ENCODE measurements at places on chromosomes 2 and 18. TPM values are rescaled to one million over a fixed set of nuclear protein-coding genes. Genes with fewer than 3 reads are reported as not detected.

DNA sequence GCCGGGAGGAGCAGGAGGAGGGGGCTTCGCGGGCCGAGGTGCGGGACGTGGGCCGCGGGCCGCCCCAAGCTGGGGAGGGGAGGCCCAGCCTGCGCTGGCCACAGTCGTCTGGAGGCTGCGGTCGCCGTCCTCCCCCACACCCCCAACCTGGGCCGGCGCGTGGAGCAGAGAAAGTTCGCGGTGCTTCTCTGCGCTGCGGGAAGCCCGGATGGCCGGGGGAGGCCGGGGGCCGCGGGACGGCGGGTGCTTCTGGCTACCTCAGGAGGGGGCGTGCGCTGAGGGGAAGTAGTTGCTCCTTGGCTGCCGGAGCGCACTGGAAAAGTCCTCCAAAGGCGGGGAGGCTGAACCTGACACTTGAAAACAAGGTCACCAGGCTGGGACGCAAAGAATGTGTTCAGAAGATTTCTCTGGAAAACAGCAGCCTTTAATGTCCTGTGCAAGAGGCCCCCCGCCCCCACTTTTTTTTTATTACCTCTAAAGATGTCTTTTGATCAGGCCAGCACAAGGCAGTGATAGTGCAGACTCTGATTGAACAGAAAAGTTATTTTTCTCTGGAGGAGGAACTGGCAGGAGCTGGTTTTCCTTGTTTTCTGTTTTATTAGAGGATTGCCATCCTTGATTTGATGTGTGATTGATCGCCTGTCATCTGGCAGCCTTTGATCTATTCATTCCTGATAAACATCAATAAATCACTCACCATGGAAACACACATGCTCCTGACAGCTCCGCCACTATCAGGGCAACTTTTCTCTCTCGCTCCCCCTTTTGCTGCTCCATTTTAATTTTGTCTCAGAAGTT, 1.6 kb downstream of the TSHZ1 start:
- DNase-seq: no peak

DNA sequence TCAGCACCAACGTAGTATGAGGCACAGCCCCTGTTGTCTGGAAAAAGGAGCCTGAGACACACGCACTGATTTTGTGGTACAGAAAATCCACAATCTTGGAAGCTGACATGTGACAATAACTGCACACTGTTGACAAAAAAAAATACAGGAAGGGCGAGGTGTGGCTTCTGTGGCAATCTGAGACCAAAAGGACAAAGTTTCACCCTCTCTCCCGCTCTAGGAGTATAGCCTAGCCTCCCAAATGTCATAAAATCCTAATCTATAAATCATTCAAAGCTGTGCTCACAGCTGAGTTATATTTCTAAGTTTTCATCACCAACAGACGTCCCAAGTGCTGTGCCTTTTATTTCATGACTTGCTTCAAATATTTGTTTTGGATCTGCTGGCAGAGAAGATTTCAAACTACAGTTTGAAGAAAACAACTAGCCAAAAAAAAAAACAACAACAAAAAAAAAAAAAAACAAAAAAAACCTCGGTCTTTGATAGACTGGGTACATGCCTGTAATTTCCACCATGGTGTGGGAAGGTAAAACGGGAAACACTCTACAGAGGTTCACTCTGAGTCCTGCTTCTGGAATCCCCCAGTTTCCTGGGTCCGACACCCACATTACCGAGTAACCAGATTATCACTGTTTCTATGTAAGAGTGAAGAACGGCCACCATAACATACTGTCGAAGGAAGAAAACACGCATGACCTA, 61.0 kb downstream of the C2orf76 start:
- DNase-seq: no peak

DNA sequence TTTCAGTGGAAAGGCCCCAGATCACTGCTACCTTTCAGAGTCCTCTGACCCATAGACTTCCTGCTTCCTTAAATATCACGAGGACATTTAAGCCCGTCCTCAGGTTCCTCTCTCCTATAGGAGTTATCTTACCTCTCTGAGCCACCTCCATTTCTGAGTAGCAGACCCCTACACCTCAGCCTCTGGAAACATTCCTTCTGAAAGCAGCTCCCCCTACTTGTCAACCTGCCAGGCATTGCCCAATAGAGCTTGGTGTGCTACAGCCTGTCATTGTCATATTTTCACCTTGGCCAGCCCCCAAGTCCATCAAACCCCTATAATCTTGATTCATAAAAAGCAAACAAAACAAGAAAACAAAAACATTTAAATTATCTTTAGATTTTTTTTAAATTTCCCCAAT, 717.9 kb upstream of the SLC8A1 start:
- no peak for DNase-seq

Gene MALL
- total RNA-seq: 17.9 TPM

Gene UGT1A7
- not detected for total RNA-seq

Gene ARHGEF4
- total RNA-seq: 3.5 TPM

- no peak for DNase-seq
These were observed 77.6 kb upstream of the ID2 start for GRCh38 chr2:8604262-8604661.

DNA sequence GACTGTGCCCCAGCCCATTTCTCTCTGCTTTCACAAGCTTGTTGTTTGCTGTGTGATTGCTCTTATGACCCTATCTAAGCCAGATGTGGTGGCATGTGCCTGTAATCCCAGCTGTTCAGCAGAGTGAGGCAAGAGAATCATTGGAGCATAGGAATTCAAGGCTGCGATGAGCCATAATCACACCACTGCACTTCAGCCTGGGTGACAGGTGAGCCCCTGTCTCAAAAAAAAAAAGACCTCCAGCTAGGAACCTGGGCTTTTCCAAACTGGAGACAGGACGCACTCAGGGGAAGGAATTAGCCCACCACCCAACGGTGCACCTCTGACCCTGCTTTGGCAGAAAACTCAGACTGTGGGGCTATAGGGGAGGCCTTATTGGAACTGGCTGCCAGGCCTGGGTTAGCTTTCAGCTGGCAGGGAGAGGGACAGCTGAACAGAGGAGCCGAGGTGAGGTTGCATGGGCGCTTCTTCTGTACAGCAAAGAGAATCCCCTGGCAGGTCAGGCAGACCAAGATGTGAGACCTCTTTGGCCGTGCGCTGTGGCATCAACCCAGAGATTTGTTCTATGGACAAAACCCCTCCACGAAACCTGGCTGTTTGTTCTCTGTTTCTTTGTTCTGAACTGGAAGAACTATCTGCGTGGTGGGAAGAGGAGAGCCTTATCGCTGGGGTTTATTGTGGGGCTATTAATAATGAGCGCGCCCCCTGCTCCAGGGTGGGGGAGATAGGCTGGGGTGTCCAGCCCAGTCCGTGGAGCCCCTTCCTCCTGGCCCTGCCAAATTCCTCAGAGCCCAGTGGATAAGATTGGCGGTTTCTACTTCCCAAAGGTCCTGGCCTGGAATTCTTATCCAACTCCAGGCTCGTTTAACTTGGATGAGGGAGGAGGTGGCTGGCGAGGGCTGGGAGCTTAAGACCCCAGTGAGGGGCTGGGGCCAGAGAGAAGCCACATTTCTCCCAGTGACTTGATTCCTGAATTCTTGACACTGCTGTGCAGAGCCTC, 38.8 kb upstream of the SMAD7 start:
- DNase-seq: no peak

DNA sequence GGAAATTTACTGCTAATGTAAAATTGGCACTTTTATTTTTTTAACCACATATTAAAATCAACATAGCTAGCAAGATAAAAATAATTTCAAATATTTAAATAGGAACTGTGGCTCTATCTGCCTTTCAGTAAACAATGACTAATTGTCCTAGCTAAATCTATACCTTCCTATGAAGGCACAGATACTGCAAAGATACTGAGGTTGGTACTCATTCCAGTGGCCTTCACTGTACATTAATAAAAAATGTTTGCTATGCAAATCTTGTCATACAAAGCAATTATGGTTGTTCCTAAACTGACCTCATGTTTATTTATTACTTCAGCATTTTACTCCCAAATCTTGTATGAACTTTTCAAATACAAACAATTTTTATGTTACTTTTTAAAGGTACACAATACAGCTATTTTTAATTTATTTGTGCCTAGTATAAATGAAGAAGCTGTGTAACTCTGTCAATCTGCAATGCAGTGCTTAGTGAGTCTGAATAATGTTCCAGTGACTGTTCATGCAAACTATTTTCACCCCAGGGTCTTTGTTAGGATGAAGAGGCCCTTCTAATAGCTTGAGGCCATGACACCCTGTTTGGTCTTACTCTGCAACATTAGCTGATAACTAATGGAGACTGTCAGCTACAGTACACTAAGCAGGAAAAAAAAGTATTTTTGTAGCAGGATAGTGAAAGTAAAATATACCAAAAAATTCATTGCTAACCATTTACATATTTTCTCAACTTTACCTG, 9.3 kb upstream of the ERBB4 start:
- no peak for DNase-seq

DNA sequence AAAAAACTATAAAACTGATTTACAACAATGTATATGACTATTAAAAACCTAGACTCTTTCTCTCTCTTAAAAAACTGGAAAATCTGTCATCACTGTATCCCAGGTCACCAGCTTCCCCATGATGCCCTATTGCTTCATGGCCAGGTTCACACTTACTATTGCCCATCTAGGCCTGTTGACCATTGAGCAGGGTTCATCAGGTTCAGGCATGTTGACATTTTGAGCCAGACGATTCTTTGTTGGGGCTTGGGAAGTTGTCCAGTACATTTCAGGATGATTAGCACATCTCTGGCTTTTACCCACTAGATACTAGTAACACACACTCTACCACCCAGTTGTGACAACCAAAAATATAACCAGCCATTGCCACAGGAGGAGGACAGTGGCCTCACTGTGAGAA, 26.9 kb upstream of the RAB27B start:
- no peak for DNase-seq

DNA sequence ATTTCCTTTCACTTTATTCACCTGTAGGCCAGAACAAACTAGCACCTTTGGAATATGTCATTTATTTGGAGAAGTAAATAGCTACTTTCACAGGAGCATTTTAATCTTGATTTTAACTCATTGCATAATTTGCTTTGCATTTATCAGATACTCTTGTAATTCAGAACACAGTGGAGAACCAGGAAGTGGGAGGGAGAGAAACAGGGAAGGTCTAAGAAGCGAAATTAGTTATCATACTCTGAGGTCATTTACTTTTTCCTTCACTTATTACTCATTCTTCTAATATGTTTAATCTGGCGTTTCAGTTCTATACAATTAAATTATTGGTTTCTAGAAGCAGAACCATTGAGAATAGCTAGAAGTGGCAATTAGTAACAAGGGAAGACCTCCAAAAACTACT, 20.7 kb downstream of the RBM44 start:
- DNase-seq: no peak

Gene GREB1
- 3.1 TPM for total RNA-seq

GRCh38 chr2:188903740-188904139, 70.4 kb upstream of the COL3A1 start:
- DNase-seq: no peak

Gene COL3A1
- total RNA-seq: 86.4 TPM

GRCh38 chr18:24514439-24514838, 54.0 kb downstream of the HRH4 start:
- no peak for DNase-seq

DNA sequence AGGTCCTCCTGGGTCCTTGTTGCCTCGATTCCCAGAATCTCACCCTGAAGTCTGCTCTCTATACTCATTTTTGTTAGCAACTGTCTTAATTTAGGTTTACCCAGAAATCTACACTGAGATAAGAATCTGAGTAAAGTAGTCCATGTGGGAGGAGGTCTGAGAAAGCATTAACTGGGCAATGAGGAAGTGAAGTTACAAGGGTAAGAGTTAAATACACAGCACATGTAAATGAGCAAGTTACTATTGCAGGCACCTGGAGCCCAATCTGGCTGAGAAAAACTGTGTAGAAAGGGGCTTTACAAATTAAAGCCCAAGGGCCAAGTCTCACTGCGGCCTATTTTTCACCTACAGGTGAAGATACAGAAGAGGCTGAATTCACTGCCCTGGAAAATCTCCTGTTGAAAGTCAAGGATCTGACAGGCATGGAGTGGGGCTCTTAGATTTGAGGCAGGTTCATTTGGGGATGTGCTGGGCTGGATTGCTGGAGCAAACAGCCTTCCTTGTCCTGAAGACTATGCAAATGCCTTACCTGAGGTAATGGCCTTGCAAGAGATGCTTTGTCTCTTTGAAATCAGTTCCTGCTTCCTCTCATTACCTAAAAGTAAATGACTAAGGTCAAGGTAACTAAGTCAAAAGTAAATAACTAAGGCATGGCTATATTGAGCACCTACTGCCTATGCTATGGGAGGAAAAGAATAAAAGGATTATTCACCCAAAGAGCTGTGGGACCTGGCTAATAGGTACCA, 84.4 kb upstream of the DYNAP start:
- no peak for DNase-seq

Gene PRKRA
- 47.1 TPM for total RNA-seq

Gene MEP1B
- not detected for total RNA-seq

- no peak for DNase-seq
These were observed 72.7 kb upstream of the UBE2E3 start for GRCh38 chr2:180907731-180908130.

Gene TSN
- total RNA-seq: 22.4 TPM

Gene ITGB6
- total RNA-seq: 0.20 TPM

Gene NAT8
- total RNA-seq: not detected

Gene ZSWIM2
- not detected for total RNA-seq

GRCh38 chr2:234580686-234581085, 83.8 kb upstream of the ARL4C start:
- DNase-seq: no peak

Gene MXD1
- 4.4 TPM for total RNA-seq

DNA sequence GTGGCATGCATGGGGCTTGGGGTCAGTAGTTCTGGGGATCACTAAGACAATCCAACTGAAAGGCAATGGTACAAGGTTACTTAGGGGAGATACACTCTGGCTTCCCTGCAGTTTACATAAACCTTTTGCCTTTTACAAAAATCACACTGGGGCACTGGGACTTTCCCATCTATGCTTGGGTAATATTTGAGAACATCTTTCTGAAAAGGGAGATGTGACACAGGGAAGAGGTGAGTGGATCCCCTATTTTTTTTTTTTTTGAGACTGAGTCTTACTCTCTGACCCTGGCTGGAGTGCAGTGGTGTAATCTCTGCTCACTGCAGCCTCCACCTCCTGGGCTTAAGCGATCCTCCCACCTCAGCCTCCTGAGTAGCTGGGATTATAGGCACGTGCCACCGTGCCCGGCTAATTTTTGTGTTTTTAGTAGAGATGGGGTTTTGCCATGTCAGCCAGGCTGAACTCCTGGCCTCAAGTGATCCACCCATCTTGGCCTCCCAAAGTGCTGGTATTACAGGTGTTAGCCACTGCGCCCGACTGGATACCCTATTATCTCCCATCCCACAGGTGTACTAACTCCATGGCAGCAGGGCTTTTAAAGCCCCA, 82.8 kb upstream of the DNMT3A start:
- DNase-seq: no peak

Gene POTEC
- total RNA-seq: not detected

Gene SNORC
- 0.30 TPM for total RNA-seq

Gene PPM1G
- total RNA-seq: 42.4 TPM

- no peak for DNase-seq
These were observed 96.2 kb upstream of the DLX2 start for GRCh38 chr2:172198908-172199307.

Gene GALNT5
- total RNA-seq: 0.67 TPM
